ENCODE measurements at places on chromosomes 1 and 21.

- DNase-seq = no peak
Measured at GRCh38 chr1:180230791-180231505, 884 bp downstream of the LHX4 start.

DNA sequence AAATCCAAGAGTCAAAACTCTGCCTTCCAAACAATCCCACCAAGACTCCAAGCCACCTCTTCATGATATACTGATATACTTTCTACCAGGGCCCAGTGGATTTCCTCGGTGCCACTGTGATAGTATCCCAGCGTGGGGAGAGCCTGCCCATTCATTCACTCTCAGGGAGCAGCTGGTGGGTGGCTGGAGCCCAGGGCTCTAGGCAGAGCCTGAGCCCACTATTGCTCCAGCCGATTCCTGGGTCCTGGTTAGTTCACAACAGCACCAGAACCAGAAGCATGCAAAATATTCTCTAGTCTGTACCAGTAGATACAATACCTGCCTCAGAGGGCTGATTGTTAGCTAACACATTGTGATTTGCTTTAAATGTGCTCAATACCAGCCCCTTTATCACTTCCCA is 831 bp downstream of the CSRP1 start:
- DNase-seq = no peak

DNA sequence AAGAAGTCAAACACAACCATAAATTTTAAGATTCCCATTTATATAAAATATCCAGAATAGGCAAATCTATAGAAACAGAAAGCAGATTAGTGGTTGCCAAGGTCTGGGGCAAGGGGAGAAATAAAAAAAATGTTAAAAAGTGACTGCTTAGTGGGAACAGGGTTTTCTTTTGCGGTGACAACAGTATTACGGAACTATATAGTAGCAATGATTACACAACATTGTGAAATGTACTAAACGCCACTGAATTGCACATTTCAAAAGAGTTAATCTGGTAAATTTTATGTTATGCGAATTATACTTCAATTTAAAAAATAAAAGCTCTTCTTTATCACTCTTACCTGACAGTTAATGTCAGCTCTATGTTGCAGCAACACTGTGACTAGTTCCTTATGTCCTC is 105.2 kb downstream of the ACBD6 start:
- DNase-seq = no peak

DNA sequence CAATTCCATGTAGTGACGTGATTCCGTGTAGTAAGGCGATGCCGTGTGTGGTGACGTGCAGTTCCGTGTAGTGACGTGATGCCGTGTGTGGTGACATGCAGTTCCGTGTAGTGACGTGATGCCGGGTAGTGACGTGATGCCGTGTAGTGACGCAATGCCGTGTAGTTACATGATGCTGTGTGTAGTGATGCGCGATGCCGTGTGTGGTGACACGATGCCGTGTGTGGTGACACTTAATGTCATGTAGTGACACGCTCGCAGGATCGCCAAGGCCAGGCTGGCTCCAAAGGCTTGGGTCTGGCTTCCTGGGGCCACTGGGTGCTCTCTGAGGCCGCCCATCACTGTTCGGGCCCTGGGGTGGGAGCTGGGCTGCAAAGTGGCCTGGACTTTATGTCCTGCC is 14.2 kb downstream of the COL18A1 start:
- no peak for DNase-seq

GRCh38 chr21:32315511-32316281 is 17.0 kb downstream of the MRAP start:
- no peak for DNase-seq

- no peak for DNase-seq
Measured at GRCh38 chr1:37861151-37861550, 1.8 kb upstream of the MTF1 start.

GRCh38 chr21:25062061-25062460 is 545.2 kb downstream of the MRPL39 start:
- DNase-seq = no peak

DNA sequence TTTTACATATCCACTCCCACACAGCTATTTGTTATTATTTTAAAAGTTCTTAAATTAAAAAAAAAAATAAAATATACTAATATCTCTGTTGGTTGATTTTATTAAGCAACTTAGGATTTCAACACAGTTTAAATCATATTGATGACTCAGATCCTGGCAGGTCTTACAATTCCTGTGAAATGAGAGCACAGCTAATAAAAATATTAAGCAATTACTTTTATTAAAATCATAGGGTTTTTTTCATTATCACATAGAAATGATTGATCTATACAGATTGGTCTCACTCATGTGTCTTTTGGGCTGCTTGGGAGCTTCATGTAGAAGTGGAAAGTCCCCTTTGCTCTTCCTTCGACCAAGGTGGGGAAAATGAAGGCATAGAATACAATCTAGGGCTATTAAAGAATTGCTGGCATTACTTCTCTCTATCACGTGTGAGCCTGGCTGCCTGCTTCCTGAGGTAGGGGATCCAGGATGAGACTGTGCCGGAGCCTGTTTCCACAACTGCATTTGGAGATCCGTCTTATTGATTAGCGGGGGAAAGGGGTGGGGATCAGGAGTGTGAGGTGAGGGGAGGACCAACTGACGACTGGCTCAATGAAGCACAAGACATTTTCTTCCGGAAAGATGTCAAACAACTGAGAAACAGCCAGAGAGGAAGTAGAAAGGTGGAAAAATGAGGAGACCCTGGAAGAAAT is 858.0 kb downstream of the USP25 start:
- DNase-seq = no peak

DNA sequence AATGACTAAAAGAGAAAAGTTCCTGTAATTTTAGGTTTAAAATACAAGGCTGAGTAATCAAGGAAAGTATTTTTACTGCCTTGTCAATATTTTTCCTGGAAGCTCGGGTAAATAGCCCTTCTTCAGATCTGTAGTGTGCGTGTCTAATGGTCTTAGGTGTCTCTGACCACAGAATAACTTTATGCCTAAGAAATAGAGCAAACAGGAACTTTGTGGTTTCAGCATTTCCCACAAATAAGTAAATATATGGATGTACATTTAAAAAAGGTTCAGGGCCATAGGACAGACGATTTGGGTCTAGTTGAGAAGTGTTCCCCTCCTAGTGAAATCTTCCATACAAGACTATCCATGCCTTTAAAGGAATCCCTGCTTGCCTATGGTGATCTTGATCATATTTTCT is 107.0 kb downstream of the ZC3H11B start:
- no peak for DNase-seq

GRCh38 chr1:62876535-62876934 is 92.6 kb downstream of the ATG4C start:
- DNase-seq = no peak

DNA sequence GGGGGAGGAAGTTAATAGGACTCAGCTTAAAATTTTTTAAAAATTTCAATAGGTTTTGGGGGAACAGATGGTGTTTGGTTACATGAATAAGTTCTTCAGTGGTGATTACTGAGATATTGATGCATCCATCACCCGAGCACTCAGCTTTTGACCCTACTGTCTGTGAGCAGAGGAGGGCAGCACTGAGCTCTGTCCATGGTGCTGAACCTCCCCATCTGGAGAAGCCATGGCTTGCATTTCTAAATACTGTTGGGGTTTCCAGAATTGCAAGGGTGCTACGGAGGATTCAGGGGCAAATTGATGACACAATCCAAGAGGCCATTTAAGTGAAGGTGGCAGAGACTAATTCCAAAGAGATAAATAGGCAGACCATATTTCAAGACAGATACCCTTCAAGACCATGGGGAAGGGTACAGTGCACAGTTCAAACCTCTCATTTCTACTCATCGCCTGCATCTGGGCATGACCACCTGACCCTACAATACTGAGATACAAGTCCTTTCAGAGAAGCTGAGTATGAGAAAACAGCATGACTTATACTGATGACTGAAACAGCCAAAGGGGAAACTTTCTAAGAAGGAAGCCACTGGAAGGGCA is 17.2 kb downstream of the SYT2 start:
- DNase-seq = peak; percentile 76

DNA sequence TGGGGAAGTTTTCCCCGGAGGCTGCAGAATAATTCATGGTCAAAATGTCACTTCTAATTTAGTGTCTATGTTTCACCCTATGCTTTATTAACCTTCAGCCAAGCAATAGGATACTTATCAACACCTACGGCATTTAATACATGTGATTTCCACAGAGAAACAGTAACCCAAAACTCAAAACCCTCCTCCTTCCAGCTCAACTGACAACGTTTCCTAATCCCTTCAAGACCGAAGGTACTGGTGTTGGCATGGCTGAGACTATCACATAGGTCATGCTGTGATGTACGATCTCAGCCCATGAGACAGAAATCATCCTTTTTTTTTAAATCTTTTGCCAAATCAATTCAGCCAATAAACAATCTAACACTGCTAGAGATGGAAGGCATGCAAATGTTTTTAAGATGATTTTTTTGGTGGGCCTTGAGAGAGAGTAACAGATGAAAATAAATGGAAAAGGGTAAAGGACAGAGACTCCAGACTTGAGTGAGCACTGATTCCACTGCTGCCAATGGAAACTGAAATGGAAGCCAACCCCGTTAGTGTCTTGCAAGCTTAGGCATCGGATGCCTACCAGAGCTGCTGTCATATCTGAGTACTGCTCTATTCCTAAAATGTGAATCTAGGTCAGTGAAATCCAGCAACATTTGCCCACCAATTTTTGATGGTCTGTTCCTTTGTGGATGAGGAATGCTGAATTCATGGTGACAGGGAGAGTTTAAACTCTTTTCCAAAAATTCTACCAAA is 63.4 kb upstream of the BCL10 start:
- DNase-seq = no peak

- no peak for DNase-seq
Measured at GRCh38 chr1:116572099-116572498, 1.3 kb upstream of the CD58 start.

DNA sequence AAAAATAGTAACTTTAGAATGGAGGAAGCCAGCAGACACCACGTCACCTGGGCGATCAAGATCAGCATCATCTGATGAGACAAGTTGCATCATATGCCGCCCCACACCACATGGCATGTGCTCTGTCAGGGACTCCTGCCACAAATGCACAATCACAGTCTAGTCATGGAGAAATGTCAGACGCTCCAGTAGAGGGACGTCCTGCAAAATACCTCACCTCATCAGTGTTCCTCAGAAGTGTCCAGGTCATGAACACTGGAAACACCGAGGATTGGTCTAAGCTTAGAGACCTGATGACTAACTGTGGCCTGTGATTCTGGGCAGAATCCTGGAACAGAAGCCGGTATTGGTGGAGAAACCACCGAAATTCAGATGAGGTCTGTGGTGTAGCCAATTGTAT is 14.3 kb downstream of the ADARB1 start:
- DNase-seq = no peak

DNA sequence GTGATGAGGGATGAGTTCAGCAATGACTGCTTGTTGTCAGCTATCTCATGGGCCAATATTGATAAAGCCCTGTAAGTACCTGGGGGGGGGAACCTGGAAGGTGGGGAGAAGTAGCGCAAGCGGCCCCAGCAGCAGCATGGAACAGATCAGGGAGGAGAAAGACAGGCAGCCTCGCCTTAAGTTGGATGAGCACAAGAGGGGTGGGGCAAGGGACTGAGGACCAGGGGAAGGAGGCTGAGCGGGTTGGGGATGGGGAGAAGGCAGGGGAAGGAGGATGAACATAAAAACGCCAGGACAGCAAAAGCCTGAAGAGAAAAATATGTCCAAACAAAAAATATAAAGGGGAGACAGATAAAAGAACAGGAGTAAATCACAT is 70.6 kb downstream of the ALG14 start:
- DNase-seq = no peak

GRCh38 chr1:38454236-38454635 is 405.3 kb downstream of the RRAGC start:
- no peak for DNase-seq

Data from left forelimb (tissue), 1 donor.